Suppressor macrophage (primary cell): ENCODE measurements at places on chromosomes 7 and 10.

DNA sequence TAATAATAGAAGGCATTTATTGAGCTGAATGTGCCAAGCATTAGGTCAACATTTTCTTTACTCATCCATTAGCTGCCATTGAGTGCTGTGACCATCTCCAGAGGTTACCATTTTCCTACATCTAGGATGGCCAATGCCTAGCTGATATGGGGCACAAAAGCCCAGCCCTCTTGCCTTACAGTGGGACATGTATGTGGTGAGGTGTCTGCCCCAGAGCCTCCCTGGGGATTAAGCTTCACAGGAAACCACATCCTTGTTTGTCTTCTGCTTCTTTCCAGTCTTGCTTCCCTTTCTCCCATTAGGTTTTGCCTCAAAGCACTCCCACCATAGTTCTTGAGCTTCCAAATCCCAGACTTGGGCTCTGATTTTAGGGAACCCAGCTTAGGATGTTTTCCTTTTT, 258.7 kb downstream of the SORCS3 start:
- DNase-seq: no peak

- no peak for DNase-seq
Measured at GRCh38 chr7:111006691-111007090, 84.2 kb upstream of the LRRN3 start.

- no peak for DNase-seq
Measured at GRCh38 chr7:157674027-157674714, 337.4 kb downstream of the DNAJB6 start.

- no peak for DNase-seq
Measured at GRCh38 chr7:111090846-111091245, at the start of gene LRRN3. Gene LRRN3 (plus strand): TSS chr7:111091127. CDS start chr7:111122773, 31,646 bp downstream.

GRCh38 chr7:23449941-23450340, 20.4 kb downstream of the IGF2BP3 start:
- peak; percentile 11 for DNase-seq

DNA sequence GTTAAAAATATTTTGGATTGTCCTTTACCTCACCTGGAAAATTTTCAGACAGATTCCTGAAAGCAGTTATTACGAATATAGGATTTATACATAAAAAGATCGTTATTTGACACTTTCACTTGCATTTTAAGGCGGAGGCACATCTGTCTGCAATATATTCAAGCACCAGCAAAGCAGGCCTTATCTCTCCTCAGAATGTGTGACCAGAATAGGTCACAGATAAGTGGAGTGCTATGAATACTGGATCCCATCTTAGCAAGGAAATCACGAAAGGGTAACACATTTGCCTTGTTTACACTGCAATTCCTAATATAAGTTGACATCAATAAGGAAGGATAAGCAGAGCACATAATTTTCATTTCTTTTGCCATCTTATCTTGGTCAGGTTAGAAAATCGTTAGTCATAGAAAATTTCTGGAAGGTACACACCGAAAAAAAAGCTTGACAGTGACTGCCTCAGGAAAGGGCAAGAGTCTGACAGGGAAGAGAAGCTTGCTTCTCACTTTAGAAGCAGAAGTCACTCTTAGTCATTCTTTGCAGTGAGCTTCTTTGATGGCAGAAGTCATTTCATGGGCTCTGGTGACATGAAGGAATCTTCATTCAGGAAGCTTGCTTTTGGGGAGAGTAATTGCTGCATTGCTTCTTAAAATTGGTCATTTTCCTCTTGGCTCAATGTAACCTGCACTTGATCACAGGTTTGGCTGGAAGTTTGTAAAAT, 98.1 kb upstream of the STK17A start:
- peak; percentile 69 for DNase-seq

DNA sequence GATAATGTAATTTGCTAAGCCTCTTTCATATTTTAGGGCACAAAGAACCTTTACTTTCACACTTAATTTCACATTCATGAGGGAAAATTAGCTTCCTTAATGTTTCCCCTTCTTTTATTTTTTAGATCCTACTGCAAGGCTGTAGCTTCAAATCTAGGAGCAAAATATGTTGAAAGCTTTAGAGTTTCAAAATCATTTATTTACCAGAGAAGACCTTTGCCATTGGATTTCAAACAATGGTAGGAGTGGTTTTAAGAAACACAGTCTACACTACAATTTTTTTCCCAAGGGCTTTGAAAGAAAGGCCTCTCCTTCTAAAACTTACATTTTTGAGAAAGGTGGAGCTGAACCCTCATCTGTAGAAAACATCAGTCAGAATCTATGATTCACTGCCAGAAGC, 43.3 kb upstream of the MEOX2 start:
- DNase-seq: no peak

DNA sequence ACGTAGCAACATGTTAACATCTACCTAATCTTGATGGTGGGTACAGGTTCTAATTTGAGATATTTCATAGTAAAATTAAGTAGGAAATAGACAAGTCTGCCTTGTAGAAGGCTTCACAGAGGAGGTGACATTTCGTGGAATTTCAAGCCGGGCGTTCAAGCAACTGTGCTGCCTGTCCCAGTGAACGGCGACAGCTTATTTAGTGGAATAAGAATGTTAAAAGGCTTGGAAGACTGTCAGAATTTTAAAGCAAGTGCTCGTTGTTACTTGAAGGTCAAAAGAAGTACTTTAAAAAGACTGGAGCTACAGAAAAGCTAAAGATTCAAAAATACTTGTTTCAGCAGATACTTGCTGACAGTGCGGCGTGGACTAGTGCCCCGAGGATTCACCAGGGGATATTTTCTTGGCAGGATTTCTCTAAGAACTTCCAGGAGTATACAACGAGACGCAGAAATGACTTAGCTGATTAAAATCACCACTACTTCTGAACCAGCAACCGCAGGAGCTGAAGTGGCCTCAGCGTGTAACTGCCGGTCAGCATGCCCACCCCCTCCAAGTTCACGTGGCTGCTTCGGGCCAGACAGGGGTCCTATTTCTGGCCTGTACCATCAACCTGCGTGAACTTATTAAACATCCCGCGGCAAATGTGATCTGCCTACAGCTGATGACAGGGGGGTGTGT, 46.5 kb downstream of the CTBP2 start:
- no peak for DNase-seq

DNA sequence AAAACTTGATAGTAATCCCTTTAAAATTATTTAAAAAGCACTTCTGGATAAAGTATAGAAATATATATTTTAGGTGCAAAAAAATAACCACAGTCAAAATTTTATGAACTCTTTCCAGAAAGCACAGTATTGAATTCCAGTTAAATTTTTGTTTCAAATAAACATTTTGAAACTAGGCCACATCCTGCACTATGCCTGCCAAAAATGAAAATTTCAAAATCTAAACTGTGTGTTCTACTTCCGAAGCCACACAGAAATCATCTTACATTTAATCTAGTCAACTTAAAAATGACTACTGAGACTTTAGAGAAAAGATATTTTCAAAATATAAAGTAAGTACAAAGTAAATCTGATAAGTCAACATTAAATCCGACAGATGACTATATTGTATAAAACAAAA, 50.0 kb downstream of the MAGI2 start:
- no peak for DNase-seq

- DNase-seq: no peak
Measured at GRCh38 chr10:130495116-130495862, 359.1 kb downstream of the GLRX3 start.

DNA sequence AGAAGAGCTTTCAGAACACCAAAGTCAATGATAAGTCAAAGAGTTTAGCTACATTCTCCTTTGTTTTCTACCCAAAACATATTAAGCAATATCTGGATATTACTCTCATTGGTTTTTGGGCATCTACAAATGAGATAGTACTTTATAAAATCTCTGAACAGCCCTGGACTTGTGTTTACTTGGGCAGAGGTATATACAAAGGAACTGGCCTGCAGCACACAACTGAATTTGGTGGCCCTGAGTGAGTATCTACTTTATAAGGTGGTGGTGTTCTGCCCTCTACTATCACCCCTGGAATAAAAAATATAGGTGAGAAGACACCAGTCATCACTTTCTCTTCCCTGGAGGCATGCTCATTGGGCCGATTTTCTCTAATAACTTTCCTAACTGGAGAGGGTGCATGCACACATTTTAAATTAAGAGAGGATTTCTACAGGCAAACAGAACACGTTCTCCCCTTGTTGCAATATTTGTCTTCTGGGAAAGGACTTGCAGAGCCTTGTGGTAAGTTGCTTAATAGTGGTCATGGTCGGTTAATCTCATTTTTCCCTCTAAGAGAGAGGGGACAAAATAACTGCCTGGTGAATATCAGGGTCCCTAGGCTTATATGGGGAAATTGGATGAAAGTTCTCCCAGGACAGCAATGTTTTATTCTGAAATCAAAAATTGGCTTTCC, 41.1 kb downstream of the OTUD1 start:
- DNase-seq: no peak

DNA sequence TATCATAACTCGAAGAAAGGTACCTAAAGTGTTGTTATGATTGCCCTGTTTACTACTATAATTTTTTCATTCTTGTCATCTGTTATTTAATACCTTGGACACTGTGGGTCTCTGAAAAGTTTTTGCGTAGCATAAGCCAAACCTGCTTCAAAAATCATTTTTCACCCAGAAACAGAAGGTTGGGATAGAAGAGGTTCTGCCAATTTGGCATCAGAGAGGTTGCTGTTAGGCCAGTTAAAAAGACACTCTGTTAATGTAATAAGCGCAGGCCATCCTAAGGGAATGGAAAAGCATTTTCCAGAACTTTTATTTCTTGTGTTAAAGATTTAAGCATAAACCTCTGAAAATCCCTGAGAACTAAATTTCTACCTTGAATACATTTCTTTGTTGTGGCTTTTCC, 212.2 kb downstream of the BMPER start:
- no peak for DNase-seq

DNA sequence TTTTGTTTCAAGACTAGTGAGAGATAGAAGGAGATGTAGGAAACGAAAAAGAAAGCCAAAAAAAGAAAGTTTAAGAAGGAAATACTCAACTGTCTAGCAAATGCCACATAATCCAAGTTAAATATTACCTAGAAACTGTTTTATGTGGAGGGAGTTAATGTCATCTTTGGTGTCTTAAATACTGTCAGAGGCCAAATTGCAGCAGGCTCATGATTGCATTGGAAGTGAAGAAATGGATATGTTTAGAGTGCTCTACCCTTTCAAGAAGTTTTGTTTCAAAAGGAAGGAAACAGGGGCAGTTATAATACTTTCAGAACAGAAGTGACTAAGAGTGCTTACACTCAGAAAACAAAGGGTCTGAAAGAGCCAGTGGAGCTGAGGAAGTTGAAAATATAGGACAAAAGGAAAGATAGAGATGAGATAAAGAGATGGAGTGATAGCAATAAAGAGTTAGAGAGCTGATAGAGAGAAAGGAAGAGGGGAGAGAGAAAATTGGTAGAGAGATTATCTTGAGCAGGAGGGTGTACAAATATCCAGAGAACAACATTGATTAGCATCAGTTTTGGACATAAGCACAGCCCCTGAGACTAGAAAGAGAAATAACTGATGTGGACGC, 28.0 kb upstream of the GNAI1 start:
- peak; percentile 14 for DNase-seq

DNA sequence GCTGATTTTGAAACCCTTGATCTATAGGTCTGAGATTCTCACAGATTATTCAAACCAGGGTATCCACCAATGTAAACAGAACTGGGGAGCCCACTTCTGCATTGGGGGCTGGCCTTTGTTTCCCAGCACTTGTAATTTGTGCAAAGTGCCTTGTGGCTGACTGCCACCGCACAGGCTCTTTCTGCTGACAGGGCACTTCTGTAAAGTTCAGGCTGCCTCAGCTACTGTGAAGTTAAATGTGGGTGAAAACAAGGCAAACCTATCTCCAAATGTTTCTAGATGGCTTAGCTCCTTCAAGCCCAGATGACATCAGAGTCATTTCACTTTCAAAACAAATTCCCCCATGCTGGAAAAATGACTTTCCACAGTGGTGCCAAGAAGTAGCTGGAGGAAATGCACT, 54.7 kb downstream of the GRID1 start:
- no peak for DNase-seq

- DNase-seq: no peak
Measured at GRCh38 chr7:141151746-141152145, 77.9 kb downstream of the TMEM178B start.

- DNase-seq: no peak
Measured at GRCh38 chr10:18313626-18314025, 173.4 kb downstream of the CACNB2 start.

GRCh38 chr10:23155169-23155568, 36.9 kb upstream of the PTF1A start:
- no peak for DNase-seq

DNA sequence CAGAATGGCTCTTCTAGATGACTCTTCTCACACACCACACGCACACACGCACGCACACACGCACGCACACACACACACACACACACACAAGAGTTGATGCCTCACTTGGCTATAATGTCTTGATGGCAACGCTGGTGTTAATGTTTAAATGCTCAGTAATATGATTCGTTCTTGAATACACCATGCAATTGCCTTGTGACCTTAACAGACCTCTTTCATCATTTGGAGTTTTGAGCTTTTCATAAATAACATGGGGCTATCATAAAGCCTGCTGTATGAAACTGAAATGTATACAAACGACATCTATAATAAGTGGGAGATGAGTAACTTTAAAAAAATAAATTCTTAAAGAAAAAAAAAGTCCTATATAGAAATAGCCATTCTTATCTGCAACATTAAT, 8.2 kb downstream of the JCAD start:
- no peak for DNase-seq

DNA sequence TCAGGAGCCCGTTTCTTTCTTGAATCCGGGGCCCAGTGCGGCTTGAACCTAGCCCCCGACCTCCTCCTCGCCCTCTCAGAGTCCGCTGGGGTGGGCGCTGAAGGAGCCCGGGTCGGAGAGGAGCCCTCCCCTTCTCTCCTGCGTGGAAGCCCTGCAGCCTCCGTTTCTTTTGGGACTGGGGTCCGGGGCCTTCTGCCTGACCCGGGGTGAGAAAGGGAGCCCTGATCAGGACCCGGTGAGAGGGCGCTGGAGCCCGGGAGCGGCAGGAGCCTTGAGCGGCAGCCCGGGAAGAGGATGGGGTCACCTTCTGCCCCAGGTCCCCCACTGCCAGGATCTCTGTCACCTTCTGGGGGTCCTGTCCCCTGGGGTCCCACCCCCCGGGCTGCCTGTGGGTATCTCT, 162.3 kb downstream of the ZNF33B start:
- no peak for DNase-seq

DNA sequence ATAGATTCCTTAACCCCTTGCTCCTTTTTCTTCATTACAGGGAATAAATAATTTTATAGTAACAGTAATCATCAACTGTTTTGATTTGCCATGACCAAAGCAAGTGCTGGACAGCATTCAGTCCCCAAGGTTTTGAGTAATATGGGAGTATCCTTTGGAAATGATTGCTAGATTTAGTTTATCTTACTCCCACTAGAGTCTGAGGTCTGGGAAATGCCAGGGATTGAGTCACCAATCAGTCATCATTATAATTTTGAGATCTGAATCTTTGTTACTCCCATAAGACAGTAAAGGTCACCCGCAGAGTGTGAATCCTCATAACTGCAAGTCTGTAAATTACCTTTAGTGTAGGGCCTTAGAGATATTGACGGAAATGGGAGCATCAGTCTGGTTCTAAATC, 133.7 kb upstream of the SEMA3E start:
- DNase-seq: no peak

GRCh38 chr7:84199216-84199615, 4.6 kb upstream of the SEMA3A start:
- no peak for DNase-seq
